Neural crest cell (in vitro differentiated cells): ENCODE measurements at places on chromosomes 12 and 14. TPM values are rescaled to one million over a fixed set of nuclear protein-coding genes. Genes with fewer than 3 reads are reported as not detected.

DNA sequence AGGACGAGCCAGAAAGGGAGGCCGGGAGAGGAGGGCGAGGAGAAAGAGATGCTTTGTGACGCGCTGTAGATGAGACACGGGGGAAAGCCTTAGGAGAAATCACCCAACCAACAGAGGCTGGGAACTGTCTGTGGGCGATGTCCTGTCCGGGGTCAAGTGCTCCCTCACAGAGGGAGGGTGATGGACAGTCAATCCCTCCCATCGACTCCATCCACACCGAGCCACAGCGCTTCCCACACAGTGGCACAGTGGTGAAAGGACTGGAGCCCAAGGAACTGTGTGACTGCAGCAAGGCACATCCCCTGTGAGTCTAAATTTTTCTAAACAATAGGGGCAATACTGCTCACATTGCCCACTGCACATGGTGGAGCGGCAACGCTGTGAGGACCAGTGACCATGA lies 89.1 kb downstream of the TTC7B start:
- H3K36me3 ChIP-seq = peaks cover 17% of the 10 kb centered on the region
- no peaks in the 10 kb centered on the region for H3K27me3 ChIP-seq
- DNase-seq = no peak

PMCH gene
- not detected in 2 replicates for total RNA-seq

GRCh38 chr12:104460973-104461698 lies 4.4 kb downstream of the CHST11 start:
- H3K4me3 ChIP-seq = peak overlapping the region; percentile 51
- no peak for DNase-seq
- H3K36me3 ChIP-seq = no peaks in the 10 kb centered on the region

CLEC6A gene
- total RNA-seq = not detected in 2 replicates

TAS2R20 gene
- 1.1 TPM in 2 replicates for total RNA-seq

DNA sequence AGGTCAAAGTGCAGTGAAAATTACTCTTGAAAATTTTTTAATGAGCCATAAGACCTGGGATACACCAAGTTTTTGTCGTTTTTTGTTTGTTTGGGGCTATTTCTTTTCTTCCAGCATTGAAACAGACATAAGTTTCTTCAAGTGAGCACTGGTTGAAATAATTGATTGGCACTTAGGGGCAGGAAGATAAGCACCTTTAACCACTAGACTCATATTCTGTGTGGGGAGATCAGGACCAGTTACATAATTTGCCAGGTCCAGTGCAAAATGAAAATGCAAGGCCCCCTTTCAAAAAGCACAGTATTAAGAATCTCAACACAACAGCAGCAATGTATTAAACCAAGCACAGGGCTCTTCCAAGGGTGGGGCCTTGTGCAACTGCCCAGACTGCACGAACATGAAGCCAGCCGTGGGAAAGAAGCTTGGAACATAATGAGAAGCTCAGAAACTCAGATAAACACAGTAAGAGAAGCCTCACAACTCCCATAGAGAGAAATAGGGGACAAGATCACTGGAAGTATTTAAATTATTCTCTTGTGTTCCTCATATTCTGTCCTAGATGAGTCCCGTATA lies 3.2 kb upstream of the TCP11L2 start:
- H3K27ac ChIP-seq = no peak overlapping the region
- DNase-seq = no peak
- H3K4me3 ChIP-seq = peak overlapping the region; percentile 65
- H3K4me1 ChIP-seq = peaks cover 10% of the 10 kb centered on the region
- H3K36me3 ChIP-seq = no peaks in the 10 kb centered on the region

DNA sequence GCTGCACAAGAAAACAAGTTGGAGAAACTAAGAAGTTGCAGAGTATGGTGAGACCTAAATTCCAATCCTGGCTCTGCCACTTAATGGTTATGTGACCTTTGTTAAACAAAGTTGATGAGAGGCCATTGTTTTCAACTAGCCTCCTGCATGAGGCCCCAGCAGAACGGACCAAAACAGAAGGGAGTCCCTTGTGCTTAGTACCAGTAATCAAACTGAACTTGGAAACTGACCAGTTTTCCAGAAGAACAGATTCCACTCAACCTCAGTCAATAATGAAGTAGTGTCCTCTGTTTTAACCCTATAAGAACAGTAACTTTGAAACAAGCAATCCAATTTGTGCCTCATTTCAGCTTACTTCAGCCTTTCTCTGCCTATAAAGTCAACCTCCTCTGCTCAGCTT lies 69.9 kb downstream of the C12orf56 start:
- H3K27me3 ChIP-seq = no peaks in the 10 kb centered on the region
- no peak overlapping the region for H3K27ac ChIP-seq
- H3K4me3 ChIP-seq = no peak overlapping the region
- DNase-seq = no peak

DNA sequence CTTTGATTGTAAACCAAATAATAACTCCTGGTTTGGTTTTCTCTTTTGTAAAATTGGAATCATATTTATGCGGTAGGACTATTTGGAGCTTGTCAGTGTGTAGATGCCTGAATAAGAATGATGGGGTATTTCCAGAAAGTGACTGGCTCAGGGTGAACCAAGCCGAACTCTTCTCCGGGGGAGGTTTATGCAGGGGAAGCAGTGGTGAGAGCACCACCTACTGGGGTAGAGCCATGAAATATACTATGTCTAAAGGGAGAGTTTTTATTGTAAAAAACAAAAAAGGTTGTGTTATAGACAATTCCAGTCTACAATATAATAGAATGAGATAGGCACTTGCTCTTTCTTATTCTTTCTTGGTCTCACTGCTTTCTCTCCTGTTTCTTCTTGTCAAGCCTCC lies 222.9 kb upstream of the SLC16A7 start:
- H3K36me3 ChIP-seq = no peaks in the 10 kb centered on the region
- no peak overlapping the region for H3K4me3 ChIP-seq
- H3K4me1 ChIP-seq = no peaks in the 10 kb centered on the region
- no peak overlapping the region for H3K27ac ChIP-seq
- H3K27me3 ChIP-seq = no peaks in the 10 kb centered on the region
- no peak for DNase-seq

GRCh38 chr14:76933515-76933914 lies 95.0 kb downstream of the IRF2BPL start:
- no peaks in the 10 kb centered on the region for H3K27me3 ChIP-seq
- H3K4me1 ChIP-seq = peaks cover 47% of the 10 kb centered on the region
- H3K27ac ChIP-seq = no peak overlapping the region
- H3K36me3 ChIP-seq = no peaks in the 10 kb centered on the region
- DNase-seq = no peak

PLBD2 gene
- 33.4 and 36.6 TPM in 2 replicates for total RNA-seq
